ENCODE measurements at places on chromosomes 1 and 21. TPM values are rescaled to one million over a fixed set of nuclear protein-coding genes. Genes with fewer than 3 reads are reported as not detected.

TCHH gene
- total RNA-seq: 0.17 TPM

DNA sequence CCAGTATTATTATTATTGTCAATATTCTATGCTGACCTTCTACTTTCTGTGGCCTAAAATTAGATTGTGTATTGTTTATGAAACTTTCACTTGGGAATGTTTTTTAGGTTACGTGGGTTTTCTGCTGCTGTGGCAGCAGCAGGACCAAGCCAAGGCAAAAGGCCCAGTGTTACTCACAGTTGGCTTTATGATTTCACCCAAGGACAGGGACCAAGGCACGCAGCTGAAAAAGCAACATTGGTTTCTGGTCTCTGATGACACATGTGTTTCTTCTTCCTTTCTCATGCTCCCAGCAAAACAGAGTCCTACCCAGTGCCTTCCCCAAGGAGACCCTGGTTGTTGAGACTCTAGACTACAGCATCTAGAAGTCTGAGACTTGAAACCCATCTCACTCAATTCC is 413.7 kb downstream of the SETD4 start:
- DNase-seq: no peak

DNA sequence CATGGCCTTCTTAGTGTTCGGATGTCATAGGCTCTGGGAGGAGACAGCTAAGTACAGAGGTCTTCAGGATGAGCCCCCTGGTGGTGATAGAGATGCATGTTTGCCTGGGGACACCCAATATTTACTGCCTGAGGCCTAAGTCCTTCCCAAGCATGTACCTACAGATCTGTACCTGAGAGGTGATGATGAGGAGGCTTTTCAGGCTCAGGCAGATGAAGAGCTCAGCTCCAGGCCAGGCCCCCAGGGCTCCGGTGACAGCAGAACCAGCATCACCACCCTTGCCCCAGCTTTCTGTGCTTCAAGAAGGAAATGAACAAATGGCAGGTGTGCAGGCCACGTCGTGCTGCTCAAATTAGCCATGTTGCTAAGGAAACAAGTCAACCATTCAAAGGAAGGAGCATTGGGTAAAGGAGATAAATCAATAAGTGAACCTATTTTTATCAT is 21.1 kb downstream of the CACNA1E start:
- DNase-seq: peak; percentile 44

- DNase-seq: no peak
Measured at GRCh38 chr1:178301141-178301540, 195.6 kb downstream of the CLEC20A start.

DAB1 gene
- not detected for total RNA-seq

- DNase-seq: peak; percentile 18
Measured at GRCh38 chr1:241608379-241609033, 31.7 kb downstream of the CHML start.

GRCh38 chr1:200525090-200525987 is 95.2 kb downstream of the KIF14 start:
- no peak for DNase-seq

DNA sequence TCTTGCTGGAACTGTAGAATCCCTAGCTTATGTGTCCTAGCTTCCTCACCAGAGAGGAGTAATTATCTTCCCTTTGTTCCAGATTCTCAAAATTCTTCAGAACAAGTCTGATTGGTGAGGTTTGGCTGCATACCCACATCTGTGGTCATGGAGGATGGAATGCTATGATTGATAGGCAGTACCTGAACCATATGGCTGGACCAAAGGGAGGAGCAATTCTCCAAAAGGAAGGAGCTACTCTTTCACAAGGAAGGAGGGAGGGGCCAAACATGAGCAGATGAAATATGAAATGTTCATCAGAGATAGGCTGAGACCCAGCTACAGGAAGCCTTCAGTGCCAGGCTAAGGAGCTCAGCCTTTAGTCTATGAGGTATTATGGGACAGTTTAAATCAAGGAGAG is 5.0 kb upstream of the RNF19B start:
- DNase-seq: no peak

DNA sequence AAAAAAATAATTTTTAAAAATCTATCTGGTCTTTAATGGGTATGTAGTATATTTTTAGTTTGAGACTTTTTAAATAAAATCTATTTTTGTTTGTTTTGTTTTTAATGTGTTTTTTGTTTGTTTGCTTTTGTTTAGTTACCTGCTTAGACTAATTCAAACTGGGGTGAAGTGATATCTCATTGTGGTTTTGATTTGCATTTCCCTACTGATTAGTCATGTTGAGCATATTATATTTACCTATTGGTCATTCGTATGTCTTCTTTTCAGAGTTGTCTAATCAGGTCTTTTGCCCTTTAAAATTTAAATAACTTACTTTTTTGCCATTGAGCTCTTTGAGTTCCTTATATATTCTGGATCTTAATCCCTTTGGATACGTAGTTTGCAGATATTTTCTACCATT is 20.3 kb downstream of the CD1B start:
- DNase-seq: no peak

DNA sequence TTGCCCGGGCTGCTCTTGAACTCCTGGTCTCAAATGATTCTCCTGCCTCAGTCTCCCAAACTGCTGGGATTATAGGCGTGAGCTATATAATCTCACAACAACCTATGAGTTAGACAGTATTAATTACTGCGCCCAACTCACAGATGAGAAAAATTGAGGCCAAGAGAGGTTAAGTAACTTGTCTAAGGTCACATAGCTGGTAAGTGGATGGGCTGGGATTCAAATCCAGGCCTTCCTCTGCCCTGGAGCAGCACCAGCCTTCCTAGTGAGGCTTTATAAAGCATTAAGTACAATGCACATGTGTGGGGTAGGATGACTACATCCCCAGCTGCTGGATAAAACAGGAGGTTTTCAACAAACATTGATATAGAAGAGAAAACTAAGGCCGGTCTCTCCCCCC is 15.1 kb downstream of the E2F2 start:
- DNase-seq: no peak

PCSK9 gene
- 0.70 TPM for total RNA-seq

DNA sequence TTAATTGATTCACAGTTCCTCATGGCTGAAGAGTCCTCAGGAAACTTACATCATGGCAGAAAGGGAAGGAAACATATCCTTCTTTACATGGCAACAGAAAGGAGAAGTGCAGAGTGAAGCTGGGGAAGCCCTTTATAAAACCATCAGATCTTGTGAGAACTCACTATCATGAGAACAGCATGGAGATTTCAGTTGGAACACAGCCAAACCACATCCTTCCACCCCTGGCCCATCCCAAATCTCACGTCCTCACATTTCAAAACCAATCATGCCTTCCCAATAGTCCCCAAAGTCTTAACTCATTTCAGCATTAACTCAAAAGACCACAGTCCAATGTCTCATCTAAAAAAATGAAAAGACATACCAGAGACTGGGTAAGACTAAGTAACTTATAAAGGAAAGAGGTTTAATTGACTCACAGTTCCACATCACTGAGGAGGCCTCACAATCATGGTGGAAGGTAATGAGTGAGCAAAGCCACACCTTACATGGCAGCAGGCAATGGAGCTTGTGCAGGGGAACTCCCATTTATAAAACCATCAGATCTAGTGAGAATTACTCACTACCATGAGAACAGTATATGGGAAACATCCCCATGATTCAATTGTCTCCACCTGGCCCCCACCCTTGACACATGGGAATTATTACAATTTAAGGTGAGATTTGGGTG is 105.2 kb downstream of the MRPL39 start:
- no peak for DNase-seq

DNA sequence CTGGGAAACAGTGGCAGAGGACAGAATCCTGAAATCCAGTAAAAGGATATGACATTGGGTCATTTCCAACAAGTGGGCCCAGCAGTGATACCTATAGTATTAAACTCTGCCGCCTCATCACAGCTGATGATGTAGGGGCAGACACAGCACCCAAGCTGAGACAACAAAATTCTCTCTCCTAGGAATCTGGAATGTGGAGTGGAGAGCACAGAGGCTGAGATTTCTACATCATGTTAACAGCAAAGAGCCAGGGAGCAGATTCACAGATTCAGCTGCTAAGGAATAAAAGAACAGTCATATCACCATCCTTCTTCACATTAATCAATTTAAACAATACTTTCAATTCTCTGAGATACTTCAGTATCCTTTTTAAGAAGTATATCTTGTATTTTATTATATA is 61.9 kb downstream of the CRP start:
- no peak for DNase-seq

- DNase-seq: peak; percentile 87
Measured at GRCh38 chr1:22416555-22417454, 34.8 kb upstream of the ZBTB40 start.

DNA sequence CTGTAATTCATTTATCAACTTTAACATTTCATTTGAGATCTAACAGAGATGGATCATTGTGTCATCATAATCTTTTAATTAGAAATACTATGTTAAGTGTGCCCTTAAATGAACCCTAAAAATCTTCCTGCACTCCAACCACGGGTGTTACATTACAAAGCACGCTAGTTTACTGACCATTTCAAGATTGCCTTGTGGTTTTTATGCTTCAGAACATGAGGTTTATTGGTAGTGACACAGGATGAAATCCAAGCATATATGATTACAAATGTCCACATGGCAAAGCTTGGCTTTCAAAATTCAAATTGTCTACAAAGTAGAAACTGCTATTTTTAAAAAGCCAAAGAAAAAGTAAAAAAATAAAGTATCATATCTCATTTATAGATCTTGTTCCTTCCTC is 190.4 kb upstream of the USP25 start:
- no peak for DNase-seq

GRCh38 chr21:41739011-41739410 is 27.8 kb downstream of the RIPK4 start:
- DNase-seq: no peak

DNA sequence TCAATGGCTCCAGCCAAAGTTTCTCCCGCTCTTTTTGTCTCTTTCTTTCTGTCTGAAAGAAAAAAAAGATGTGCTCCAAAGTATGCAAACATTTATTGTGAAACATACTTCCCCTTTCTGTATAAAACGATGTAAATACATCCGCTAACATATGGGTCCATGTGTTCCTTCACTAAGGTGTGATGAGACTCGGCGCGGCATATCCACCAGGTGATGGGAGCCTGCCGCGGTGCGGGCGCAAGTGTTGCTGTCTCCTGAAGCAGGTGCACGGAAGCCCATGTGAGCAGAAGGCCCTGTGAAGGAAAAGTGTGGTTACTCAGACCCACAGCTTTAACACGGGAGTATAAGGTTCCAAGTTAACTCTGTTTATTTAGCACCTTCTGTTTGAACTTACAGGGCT is 466.6 kb upstream of the C1orf87 start:
- DNase-seq: no peak

ADCY10 gene
- not detected for total RNA-seq

DNA sequence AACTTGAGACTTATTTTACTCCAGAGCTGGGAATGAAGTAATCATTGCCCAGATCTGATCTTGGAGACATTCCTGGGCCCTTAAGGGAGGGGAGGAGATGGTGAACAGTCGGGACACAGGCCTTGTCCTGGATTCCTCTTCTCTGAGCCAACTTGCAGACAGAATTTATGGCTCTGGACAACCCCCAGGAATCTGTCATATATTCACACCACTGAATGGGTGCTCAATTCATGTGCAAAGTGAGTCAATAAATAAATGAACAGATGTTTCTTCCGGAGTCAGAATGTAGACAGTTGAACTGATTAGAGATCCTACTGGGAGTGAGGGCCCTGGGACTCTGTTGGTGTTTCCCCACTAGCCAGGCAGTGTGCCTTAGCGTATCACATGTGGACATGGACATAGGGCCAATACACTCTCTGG is 2.6 kb downstream of the TUFT1 start:
- no peak for DNase-seq

DNA sequence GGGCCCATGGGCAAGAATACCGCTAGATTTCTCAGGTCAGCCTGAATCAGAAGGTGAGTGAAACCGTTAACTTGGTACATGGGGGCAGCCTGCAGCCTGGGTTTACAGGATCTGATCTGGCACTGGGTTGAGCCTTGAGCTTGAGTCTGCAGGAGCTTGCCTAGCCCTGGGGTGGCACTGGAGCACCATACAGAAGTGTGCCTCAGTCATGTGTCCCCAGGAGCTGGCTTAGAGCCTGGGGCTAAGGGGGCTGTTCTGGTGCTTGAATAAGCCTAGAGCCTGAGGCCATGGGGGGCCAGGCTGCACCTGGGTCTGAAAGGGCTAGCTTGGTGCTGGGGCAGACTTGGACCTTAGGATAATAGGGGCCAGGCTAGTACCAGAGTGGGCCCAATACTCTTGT is 457.2 kb upstream of the PBX1 start:
- no peak for DNase-seq

MATN1 gene
- 0.17 TPM for total RNA-seq

DNA sequence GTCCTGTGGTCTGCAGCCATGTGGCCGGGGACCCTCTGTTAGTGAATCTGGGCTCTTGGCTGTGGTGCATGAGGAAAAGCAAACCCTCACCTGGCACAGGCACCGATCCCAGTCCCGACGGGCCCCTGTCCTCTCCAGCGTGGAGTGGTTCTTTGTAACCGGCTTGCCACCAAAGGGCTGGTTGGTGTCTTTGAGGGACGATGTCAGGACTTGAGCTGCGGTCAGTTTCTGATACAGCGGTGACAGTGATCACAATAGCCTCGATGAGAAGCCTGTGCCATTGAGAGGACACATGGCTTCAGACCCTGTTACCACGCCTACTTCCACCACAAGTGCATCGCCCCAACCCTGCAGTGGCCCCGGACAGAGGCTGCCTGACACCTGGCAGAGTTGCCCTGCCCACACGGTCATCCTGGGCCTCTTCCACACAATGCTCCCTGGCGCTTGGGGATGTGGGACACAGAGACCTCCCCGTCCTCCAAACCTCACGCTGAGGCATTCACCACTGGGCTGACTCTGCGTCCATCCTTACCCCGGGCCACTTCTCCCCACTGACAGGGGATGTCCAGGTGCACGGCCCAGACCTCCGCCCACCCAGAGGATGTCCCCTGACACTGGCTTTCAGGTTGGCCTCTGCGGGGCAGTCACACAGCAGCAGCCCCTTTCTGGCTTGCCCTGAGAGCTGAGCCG is 18.8 kb upstream of the ACTRT2 start:
- no peak for DNase-seq

CYP4B1 gene
- 0.17 TPM for total RNA-seq
